ENCODE measurements at places on chromosomes 5 and 9.
A peak's percentile ranks its signal among the peaks of the same experiment; 100 is the strongest.

DNA sequence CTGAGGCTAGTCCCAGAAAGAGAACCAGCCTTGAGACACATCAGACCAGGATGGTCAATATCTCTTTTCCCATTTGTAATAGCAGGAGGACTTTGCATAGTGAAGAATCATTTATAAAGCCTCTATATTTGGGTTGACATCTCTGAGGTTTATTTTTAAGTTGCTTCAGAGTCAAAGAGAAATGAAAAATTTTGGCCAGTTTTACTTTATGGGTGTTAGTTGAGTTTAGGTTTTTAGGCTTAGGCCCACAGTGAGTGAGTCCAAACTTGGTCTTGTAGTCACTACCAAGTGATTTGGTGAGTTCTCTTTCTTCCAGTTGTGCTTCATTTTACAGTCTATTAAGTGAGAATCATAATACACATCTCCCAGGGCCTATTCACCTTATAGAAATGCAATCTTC, 5.3 kb upstream of the MEF2C start:
- DNase-seq, result no peak

GRCh38 chr9:123550797-123551196, 194.8 kb downstream of the CRB2 start:
- peak; percentile 3 for DNase-seq

DNA sequence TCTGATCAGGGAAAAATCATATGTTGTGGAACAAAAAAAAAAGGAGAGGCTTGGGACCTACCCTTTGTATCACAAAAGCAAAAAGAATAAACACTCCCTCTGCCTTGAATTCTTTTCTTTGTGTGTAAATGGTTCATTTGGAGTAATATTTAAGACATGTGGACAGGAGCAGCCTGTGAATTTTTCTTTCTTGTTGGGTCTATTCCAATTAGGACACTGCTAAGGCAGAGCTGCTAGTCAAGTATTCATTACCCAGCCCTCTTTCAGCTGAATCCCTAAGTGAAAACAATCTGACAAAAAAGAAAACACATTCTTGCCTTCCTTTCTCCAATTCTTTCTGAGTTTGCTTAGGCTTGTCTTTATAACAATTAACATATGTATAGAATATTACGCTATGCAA, 330.0 kb downstream of the EBF1 start:
- no peak for DNase-seq

GRCh38 chr5:5752844-5753243, 330.4 kb downstream of the ICE1 start:
- no peak for DNase-seq

DNA sequence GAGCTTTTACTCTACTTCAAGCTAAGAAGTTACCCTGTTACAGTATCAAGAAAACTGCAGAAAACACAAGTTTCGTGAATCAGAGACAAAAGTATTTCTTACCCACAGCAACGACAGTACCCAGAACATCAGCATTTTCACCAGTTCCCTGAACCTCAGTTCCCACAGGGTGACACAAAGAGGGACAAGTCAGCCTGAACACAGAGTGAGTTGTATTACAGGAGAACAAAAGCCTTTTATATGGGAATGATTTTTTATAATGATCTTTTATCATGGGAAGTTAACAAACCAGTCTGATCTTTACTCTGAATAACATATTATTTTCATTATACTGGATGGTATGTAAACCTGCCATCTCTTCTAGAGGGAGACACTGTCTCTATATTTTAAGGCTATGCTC, 139.0 kb upstream of the ITGA1 start:
- no peak for DNase-seq

DNA sequence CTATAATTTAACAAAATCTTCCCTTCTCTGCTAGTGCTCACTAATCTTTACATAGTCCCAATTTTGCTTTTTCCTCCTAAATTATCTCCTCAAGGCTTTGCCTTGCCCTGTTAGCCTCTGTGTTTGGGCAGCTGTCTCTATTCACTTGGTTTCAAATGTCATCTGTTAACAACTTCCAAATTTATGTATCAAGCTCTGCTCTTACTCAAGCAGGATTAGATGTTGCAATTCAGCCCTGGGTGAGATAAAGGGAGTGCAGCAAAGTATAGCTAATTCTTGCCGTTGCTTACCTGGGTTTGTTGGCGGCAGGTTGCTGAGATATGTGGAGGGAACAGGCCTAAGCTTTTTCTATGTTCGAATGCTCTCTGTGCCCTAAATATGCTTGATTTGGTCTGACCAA, 483.8 kb downstream of the DMAC1 start:
- no peak for DNase-seq

DNA sequence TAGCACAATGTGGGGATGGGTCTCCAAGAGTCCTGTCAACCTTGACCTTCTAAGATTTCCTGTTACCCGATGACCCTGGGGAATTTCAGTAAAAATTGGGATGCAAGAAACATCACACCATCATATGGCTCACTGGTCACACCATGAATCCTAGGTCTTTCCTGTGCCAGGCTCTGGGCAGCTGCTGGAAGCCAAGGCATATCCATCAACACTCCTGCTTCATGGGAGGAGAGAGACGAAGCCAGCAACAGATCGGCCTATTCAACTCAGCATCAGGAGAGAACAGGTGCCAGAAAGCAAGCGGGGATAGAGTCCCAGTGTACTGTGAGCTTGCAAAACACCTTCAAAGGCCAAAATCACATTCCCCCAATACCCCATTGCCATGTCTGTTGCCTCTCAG, 6.5 kb upstream of the NEK6 start:
- DNase-seq, result no peak

- DNase-seq, result no peak
Observed at GRCh38 chr5:10329820-10330481, 22.2 kb upstream of the CMBL start.

Measured in COR-L47 (cell line).